ENCODE measurements at places on chromosomes 12 and 14. TPM values are rescaled to one million over a fixed set of nuclear protein-coding genes. Genes with fewer than 3 reads are reported as not detected.

Gene GLT1D1
- 0.45 TPM for total RNA-seq

- no peaks in the 10 kb centered on the region for H3K36me3 ChIP-seq
- no peaks in the 10 kb centered on the region for H3K4me1 ChIP-seq
- no peak overlapping the region for H3K4me3 ChIP-seq
These were observed 57.6 kb downstream of the EID3 start for GRCh38 chr12:104360983-104361707.

DNA sequence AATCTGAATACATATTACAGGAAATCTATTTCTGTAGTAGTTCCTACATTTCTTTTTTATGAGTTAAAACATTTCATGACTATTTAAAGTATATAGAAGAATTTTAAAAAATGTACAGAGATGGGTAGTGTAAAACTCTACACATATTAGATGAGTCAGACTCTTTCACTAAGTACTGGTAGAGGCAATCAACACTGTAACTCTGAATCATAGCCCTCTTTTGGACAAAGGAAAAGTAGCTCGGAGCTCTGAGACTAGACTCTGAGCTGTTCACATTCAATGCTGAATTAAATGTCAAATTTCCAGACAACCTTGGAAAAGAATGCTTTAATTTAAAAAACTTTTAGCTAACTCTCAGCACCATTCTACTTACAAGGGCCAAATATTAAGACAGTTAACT, 3.4 kb downstream of the PTCSC3 start:
- H3K27ac ChIP-seq = no peak overlapping the region
- H3K4me1 ChIP-seq = no peaks in the 10 kb centered on the region
- no peaks in the 10 kb centered on the region for H3K36me3 ChIP-seq
- H3K27me3 ChIP-seq = no peaks in the 10 kb centered on the region
- DNase-seq = no peak

GRCh38 chr12:111693818-111694217, 8.0 kb downstream of the ACAD10 start:
- H3K4me3 ChIP-seq = no peak overlapping the region
- H3K27me3 ChIP-seq = no peaks in the 10 kb centered on the region
- H3K27ac ChIP-seq = no peak overlapping the region
- no peaks in the 10 kb centered on the region for H3K4me1 ChIP-seq
- no peak for DNase-seq

GRCh38 chr14:49962621-49963020, 69.7 kb downstream of the ARF6 start:
- no peaks in the 10 kb centered on the region for H3K27me3 ChIP-seq
- no peak overlapping the region for H3K4me3 ChIP-seq
